Stimulated activated CD4-positive, alpha-beta T cell treated with anti-CD3 and anti-CD28 coated beads, Interleukin-2, amount 100 ng/mL, for 24 hours (primary cell): ENCODE measurements at places on chromosomes 3 and 15.
A peak's percentile ranks its signal among the peaks of the same experiment; 100 is the strongest.

GRCh38 chr3:196012481-196012880, 69.4 kb downstream of the TFRC start:
- no peak for DNase-seq

- peak; percentile 86 for DNase-seq
Observed at GRCh38 chr3:184711493-184712247, at the start of gene MAGEF1. MAGEF1 (minus strand) TSS chr3:184712064; CDS start chr3:184711821, 243 bp downstream.

DNA sequence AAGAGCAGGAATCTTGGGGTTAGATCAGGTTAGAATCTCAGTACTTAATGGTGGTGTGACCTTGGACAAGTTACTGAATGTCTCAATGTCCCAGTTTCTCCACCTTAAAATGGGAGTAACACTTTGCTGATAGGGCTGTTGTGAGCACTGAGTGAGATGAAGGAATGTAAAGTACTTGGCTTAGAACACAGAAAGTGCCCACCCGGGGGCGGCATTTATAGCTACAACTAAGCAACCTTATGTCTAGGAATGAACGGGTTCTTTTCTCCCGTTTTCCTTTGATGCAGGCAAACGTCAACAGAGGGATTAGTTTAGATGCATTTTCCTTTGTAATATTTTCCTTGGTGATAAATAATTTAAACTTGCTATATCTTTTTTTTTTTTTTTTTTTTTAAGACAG, 176.6 kb downstream of the USP13 start:
- no peak for DNase-seq

DNA sequence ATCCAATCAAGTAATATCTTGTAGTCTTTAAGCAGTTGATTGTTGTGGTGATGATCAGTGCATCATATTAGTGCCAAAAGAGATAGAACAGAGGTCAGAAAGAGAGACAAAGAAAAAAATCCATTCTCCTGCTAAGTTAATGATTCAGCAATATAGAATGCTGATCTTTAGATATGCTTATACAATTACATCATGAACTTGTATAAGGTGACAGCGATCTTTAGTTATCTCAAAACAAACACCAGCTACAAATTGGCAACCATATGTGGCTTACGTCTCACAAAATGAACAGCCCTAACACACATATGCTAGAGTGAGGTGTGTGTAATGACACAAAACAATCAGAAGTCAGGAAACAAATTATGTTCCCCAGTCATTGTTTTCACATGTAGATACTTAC, 12.5 kb downstream of the LSAMP start:
- no peak for DNase-seq

DNA sequence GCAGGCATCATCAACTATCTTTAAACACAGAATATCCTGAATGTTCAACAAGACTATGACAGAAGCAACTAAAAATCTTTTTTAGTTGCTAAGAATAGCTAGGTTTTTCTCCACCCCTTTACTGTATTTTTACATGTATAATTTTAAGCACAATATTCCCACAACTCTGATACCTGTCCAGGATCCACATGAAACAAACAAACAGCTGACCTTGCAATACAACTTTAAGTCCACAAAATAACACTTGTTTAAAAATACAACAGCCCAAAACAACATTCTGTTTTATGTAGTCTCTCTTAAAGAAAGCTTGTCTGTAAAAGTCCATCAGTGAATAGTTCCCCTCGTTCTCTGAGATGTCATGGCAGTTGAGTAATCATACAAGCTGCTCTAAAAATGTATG, 41.1 kb downstream of the IFT57 start:
- no peak for DNase-seq

- no peak for DNase-seq
Observed at GRCh38 chr15:101450403-101451265, 38.9 kb downstream of the PCSK6 start.

DNA sequence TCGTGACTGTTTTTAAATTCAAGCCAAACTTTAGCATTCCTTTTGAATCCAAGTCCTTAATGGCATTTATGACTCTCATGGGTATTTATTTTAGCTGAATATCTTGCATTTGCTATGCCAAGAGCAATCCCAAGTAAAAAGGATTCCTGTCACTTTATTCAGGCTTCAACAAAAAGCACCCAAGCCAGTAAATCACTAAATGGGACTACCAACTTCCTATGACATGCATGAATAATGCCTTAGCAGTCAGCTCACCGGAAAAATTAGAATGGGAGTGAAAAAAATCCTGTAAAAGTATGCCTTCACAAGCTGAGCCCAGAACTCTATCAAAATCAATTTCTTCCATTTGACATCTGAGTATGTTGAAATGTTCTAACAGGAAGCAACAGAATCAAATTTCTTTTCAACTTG, 1297.9 kb downstream of the ROBO2 start:
- no peak for DNase-seq

- no peak for DNase-seq
Observed at GRCh38 chr3:148309390-148310035, 388.2 kb upstream of the AGTR1 start.

DNA sequence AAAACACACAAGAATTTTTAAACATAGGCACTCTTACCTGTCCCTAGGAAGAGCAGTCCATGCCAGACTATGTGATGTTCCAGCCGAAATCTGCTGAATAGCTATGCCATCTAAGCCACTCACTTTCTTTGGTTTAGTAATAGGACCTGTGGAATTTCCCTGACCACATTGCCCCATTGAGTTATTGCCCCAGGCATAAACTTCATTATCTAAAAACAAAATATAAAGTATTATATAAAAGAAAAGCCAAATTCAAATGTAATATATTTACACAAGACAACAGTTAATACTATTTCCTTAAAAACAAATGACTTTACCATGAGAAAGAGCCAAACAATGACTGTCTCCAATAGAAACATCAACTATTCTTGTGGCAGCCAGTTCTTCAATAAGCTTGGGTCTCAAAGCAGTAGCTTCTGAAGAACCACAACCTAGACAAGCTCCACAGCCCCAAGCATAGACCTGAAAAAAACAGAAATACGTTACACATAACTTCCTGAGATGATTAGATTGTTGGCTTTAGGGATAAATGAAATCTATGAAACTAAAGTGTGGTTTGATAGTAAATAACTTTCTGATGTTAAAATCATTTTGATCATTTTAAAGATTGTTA, 84.3 kb downstream of the HERC1 start:
- no peak for DNase-seq

DNA sequence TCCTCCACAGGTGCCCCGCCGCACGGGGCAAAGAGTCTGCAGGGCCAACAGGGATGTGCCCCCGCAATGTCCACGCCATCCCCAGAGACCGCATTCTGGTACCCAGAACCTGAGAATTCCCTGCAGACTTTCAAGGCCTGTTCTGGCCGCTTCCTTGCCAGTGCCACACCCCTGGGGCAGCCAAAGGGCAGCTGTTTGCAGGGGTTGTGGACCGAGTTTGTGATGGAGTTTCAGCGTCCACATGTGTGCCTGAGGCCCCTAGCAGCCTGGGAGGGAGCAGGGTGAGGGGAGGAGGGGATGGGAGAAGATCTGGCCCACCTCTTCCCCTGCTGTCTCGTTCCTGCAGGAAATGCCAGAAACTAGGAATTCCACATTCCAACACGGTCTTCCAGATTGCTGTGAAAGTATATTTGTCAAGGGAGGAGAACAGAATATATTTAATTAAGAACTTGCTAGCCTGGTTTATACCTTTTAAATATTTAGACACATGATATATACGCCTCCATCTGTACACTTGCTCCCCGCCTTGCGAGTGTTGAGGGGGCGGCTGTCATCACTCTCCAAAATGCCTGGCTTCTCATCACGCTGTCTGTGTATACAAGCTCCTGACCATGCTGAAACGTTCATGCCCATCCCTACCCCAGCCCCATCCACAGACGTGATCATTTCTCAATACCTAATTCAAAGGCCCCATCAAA, 31.1 kb upstream of the RASA2 start:
- no peak for DNase-seq

GRCh38 chr15:94793207-94793606, 561.8 kb downstream of the MCTP2 start:
- DNase-seq, result no peak

DNA sequence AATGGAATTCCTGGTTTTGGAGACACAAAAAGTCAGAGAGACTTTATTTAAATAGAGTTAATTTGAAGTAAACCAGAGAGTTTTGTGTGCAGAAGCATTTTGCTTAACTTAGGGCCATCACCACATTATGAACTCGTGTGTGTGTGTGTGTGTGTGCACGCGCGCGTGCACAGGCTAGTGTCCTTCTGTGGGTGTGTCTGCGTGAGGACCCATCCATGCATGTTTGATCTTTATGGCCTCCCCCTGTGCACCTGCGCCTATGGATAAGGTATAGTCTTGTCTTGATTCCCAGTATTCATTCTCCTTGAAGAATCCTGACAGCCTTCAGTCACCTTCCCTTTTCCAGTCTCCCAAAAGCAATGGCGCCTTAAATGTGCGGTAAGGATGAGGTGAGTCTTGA, 26.0 kb downstream of the MUC20 start:
- DNase-seq, result no peak

DNA sequence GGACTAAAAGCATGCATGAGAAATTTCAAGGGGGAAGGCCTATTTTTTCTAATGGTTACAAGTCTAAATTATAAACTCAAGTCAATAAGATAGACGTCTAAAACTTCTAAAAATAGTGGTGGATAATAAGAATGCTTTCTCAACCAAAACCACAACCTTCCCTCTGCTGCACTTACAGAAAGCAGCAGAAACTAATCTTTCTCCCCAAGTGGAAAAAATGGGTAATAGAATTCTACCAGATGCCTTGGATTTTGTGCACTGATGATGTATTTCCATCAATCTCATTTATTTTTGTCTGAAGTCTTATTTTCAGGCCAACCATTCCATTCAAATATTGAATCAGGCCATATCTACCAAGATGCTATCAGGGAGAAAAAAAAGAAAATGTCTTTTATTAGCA, 344.7 kb downstream of the NEK10 start:
- DNase-seq, result no peak

GRCh38 chr3:142315083-142315482, 89.7 kb upstream of the GK5 start:
- no peak for DNase-seq

- no peak for DNase-seq
Observed at GRCh38 chr3:87287011-87287410, 10.6 kb upstream of the POU1F1 start.
